NCI-H2029 (cell line): ENCODE measurements at places on chromosomes 6 and 20.

- DNase-seq: no peak
These were observed 56.9 kb upstream of the TAGAP start for GRCh38 chr6:159101656-159102055.

GRCh38 chr20:33894798-33895197 is 83.7 kb downstream of the CHMP4B start:
- DNase-seq: no peak

GRCh38 chr6:25476126-25476525 is 175.9 kb upstream of the SCGN start:
- no peak for DNase-seq

- no peak for DNase-seq
These were observed 23.5 kb downstream of the SLC17A4 start for GRCh38 chr6:25777856-25778649.
